T follicular helper cell (primary cell): ENCODE measurements at places on chromosomes 5 and 9.
A peak's percentile ranks its signal among the peaks of the same experiment; 100 is the strongest.

DNA sequence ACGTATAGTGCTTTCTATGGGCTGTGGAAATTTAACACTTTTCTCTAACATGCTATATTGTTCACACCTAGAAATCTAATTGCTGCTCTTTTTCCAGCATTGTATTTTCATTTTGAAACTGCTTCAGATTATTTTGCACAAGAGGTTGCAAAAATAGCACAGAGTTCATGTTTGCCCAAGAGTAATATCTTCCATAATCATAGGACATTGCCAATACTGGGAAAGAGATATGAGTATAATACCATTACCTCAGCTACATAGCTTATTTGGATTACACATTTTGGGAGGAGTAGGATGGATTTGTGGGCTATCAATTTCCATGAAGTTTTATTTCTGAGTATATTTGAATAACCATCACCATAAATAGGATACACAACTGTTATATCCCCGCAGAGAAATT lies 717.1 kb downstream of the CDH9 start:
- DNase-seq: no peak

GRCh38 chr9:126125577-126125976 lies 201.1 kb upstream of the MVB12B start:
- no peak for DNase-seq

- DNase-seq: no peak
Measured at GRCh38 chr9:120689860-120690259, 24.4 kb downstream of the MEGF9 start.

- no peak for DNase-seq
Measured at GRCh38 chr5:115555084-115555633, 10.6 kb upstream of the FEM1C start.

DNA sequence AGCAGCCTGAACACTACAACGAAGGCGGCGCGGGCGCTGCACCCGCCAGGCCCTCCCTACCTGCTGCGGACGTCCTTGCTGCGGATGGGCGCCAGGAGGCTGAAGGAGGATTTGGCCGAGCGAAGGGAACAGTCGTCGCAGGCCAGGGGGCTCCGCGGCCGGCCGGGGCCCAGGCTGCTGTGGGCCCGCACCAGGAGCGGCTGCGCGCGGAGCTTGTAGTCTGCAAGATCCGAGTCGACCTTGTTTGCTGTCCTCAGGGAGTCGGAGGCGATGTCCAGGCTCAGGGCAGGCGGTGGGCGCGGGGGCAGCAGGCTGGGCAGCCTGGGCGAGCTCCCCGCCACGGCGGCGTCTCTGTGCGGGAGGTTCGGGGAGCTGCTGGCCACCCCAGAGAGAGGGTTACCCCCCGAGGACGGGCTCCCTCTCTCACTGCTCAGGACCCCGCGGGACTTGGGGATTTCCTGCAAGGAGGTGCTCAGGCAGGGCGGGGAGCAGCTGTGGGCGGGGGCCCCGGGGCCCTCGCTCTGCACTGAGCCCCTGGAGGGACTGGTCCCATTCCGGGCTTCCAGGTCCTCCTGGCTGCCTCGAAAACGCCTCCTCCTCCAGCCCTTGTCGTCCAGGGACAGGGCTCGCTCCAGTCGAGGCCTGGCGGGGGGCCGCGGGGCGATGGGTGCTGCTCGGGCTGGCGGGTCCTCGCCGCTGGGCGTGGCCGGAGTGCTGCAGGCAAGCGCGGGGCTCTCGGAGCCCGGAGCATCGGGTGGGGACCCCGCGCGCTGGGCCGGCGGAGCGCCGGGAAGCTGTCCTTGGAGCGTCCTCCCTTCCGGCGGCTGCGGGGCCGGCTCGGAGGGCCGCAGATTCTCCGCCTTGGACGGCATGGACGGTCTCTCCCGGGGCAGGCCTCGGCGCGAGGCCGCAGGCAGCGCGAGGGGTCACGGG lies 831 bp downstream of the INPP5E start:
- DNase-seq: peak; percentile 38

DNA sequence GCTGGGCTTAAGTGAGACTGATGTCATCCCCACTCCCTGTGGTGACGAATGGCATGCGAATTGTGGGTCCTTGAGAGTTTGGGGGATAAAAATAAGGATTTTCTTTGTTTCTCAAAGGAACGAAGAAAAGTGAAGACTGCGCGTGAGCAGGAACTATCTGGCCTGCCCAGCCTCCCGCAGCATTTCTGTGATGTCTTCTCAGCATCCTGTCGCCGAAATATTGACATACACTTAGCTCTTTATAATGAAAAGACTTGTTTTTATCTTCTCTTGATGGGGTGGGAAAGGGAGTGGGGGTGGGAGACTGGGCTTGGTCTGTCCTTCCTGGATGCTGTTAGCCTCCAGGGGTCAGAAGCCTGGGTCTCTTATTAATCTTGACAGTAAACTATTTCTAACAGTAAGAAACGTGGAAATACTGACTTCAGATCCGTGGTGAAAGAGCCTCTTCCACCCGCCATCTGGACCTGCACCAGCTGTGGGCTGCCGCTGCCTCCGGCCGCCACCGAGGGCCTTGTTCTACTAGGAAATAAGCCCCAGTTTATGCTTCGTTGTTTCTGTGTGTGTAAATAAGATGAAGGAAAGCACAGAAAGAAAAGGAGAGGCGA lies 239.6 kb downstream of the FANCC start:
- DNase-seq: no peak

GRCh38 chr5:32767948-32768467 lies 56.9 kb downstream of the NPR3 start:
- no peak for DNase-seq

DNA sequence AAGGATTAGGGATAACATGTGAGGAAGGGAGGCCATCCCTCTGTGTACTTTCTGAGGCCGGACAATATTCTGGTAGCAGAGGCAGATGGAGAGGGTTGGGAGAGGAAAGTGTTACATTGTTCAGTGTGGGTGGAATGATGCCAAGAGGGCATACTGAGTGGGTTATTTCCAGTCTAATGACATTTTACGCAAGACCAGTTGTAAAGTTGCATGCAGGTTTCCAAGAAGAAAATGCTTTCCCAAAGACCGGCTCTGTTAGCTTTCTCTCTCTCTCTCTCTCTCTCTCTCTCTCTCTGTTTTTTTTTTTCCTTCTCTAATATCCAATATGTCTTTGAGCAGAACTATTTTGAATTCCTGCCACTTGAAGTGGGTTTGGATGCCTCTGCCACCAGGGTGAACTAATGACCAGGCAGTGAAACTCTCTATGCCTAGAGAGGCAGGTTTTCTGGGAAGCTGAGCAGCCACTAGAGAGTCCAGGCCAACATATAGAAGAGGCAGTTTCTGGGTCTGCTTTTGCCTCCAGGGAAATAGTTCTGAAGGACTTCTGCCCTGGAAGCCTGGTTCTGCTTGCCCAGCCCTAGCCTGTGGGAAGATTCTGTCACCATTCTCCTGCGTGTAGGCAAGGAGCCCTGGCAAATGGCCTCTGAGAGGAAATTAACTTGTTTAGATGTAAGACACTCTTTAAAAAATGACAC lies 24.4 kb upstream of the ZNF366 start:
- no peak for DNase-seq

DNA sequence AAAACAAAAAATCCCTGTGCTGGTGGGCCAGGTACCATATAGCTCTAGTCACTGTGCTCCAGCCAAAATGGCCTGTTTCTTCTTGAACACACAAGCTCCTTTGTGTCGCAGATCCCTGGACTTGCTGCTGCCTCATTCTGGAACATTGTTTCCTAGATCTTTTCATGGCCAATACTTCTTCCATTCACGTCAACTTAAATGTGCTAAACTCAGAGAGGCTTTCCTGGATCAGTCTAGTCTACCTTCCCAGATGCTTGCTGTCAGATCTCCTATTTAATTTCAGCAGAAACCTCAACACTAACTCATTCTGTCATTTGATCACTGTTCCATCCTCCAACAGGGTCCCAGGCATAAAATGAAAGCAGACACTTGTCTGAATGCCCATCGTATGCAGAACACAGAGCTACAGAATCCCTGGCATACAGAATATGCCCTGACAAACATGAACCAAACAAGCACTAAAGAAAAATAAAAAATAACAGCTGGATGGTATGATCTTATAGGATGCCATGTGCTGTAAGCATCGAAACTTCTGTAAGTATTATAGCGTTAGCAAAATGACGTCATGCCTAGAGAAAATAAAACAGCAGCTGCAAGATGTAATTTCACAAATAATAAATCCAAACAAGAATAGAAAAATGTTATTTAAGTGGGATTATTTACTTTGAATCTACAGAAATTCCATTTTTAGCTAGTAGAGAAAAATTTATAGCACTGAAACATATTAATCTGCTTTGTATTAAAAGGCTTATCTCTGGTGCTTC lies 403.7 kb upstream of the DAP start:
- DNase-seq: no peak

- no peak for DNase-seq
Measured at GRCh38 chr9:109473329-109473728, 24.8 kb downstream of the PTPN3 start.

GRCh38 chr5:143197260-143197656 lies 206.2 kb downstream of the NR3C1 start:
- no peak for DNase-seq

- DNase-seq: peak; percentile 14
Measured at GRCh38 chr9:27528886-27529315, 713 bp downstream of the MOB3B start.

- DNase-seq: no peak
Measured at GRCh38 chr9:125497906-125498305, 209.1 kb downstream of the MAPKAP1 start.

DNA sequence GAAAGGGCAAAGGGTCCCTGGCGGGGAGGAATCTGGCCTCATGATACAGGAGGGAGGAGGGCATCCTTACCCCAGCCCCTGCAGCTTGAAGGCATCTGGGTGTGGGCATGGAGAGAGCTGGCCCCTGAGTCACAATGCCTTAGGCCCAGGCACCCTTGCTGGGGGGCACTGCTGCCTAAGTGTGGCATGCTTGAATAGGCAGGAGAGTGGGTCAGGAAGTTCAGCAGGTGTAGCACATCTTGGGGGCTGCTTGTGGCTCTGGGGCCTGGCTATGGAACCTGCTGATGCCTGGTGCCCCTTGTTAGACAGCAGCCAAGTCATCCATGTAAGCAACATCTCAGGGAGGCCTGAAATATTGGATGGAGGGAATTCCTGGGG lies 63.1 kb downstream of the HSPA4 start:
- no peak for DNase-seq

- no peak for DNase-seq
Measured at GRCh38 chr9:121286688-121286972, 18.7 kb downstream of the GSN start.
